ENCODE measurements at places on chromosomes 13 and 19. TPM values are rescaled to one million over a fixed set of nuclear protein-coding genes. Genes with fewer than 3 reads are reported as not detected.

Gene ZNF667
- 4.5 TPM for total RNA-seq

Gene TMED1
- 55.0 TPM for total RNA-seq

Gene GATAD2A
- 32.9 TPM for total RNA-seq

Gene GRK1
- 0.44 TPM for total RNA-seq

Gene DAND5
- total RNA-seq, result 0.06 TPM

Gene ZNF682
- 1.1 TPM for total RNA-seq

Gene ADAMTSL5
- not detected for total RNA-seq

Gene MAST1
- 0.16 TPM for total RNA-seq

Gene TEX26
- total RNA-seq, result not detected

Gene KATNAL1
- total RNA-seq, result 30.4 TPM

Measured in bladder microvascular endothelial cell (primary cell).